ENCODE measurements at places on chromosomes 2 and 18.

GRCh38 chr2:135817951-135818350, 19.0 kb downstream of the LCT start:
- no peak for DNase-seq

GRCh38 chr2:161980976-161981375, 93.0 kb downstream of the DPP4 start:
- DNase-seq, result no peak

DNA sequence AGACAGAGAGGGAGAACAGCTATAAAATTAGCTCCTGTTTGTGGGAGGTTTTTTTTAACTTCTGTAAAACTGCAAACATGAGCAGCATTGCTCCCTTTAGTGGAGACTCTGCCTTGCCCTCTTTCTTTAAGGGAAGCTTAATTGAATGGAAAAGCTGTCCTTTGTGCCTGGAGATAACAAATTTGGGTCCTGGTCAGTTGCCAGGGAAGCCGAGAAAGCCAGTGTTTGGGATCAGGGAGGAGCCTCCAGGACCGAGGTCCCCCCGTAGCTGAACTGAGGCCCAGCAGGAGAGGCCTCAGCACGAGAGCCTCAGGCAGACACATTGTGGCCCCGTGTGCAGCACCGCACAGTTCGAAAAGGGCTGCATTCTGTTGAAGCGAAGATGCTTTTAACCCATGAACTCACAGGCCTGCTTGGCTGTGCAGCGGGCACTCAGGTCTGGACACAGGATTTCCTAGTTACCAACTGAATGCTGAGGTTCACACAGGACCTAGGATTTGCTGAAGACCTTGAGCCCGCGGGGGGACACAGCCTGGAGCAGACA, 369.7 kb downstream of the DCDC2C start:
- no peak for DNase-seq

DNA sequence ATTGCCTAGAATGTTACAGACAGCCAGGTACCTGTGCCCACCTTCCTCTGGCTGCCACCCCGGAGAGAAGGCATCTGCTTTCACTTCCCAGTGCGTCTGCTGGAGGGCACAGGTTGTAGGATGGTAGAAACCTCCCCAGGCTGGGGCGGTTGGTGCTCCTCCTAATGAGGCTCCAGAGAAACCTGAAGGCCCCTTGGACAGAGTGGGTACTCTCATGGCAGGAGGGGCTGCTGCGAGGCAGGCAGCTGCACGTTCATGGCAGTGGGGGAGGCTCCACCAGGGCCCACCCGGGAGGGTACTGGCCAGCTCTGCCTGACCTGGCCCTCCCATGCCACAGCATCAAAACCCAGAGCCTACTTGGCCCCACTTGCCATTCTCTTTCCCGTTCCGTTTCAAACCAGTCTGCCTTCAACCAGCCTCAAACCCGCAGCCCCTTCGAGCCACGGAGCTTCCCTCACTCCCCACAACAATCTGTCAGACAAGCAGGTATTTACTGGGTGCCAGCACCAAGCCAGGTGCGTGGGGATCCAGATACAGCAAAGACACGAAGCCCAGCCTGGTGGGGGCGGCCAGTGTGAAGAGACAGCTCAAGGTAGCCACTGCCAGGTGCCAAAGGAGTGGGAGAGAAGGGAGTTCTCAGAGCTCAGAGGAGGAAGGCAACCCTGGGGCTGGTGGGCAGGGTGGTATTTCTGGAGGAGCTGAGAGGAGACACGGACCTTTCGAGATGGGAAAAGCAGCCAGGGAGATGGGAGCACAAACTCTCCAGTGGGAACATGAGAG, 229.6 kb downstream of the LOXHD1 start:
- no peak for DNase-seq

DNA sequence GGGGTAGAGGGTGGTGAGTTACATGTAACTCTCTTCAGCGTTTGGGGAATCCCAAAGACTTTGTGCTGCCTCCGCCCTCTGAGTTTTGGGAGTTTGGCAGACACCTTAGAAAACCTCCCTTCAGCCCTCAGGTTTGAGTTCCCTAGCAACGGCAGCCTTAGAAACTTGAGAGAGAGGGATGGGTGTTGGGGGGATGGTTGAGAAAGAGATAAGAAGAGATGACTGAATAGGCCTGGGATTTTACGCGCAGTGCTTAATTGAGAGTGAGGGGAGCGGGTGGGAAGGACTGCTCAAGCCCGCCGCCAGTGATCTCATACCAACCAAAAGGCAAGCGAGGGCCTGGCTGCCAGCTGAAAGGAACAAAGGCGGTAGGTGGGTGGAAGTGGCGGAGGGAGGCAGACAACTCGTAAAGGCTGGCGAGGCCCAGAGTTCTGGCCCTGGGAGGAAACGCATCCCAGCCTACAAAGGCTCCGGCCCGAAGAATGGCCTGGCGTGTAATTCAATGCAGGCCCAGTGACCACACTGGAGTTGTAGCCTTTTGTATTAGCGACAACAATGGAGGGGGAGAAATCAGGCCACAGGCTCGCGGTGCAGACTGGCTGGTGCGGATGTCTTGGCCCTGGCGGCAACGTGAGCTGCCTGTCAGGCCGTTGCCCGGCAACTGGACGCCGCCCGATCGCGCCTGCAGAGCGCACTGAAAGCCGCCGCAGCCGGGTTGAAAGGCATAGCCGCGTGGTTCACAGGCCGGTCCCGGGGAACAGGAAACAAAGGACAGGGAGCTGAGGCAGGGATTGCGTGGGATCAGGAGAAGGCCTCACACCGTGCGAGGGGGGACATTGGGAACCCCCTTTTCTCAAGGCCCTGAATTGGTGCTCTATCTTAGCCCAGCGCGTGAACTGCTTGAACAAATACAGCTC, 39.9 kb upstream of the DARS1 start:
- peak; percentile 94 for DNase-seq

- peak; percentile 80 for DNase-seq
Observed at GRCh38 chr2:109604597-109604996, 9.2 kb downstream of the SEPTIN10 start.

- no peak for DNase-seq
Observed at GRCh38 chr2:72032481-72033041, 115.1 kb downstream of the CYP26B1 start.

- DNase-seq, result no peak
Observed at GRCh38 chr2:138670734-138671133, 109.5 kb downstream of the NXPH2 start.

DNA sequence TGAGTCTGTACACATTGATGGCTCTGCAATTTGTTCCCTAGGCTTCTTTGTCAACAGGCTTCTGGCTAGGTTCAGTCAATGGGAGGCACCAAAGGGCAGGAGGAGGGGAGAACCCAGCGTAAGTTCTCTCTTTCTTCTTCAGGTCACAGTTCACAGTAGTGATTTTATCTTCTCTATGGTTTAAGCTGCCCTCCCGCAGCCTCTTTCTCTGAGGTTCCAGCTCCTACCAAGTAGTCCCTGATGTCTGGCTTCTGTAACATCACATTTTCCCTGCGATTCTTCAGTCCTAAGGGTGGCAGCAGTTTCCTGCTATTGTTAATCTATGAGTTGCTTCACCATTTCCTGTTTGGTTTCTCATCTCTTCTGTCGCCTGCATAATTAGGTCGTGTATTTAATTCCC, 107.4 kb downstream of the CPO start:
- no peak for DNase-seq

DNA sequence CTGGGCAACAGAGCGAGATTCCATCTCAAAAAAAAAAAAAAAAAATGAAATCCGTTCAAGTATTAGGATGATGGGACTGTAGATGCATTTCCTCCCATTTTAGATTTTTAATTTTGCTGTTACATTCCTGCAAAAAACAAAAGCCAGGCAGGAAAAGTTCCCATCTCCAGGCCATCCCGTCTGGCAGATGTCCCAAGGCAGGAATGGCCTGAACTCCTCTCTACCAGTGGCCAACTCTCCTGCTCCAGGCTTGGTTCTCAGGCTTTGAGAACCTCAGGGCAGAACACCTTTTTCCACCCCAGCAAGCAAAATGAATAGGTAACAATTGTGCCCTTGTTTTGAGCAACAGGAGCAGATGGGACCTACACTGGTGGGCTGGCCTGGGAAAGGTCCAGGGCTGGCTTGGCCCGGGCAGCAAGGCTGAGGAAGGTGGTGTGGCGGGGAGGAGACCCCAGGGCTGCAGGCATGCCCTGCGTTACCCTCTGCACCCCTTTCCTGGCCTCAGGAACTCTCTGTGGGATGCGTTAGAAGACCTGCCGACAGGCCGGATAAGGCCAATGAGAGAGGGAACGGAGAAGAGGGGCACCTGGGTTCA, 86.0 kb downstream of the FAM210A start:
- DNase-seq, result no peak

DNA sequence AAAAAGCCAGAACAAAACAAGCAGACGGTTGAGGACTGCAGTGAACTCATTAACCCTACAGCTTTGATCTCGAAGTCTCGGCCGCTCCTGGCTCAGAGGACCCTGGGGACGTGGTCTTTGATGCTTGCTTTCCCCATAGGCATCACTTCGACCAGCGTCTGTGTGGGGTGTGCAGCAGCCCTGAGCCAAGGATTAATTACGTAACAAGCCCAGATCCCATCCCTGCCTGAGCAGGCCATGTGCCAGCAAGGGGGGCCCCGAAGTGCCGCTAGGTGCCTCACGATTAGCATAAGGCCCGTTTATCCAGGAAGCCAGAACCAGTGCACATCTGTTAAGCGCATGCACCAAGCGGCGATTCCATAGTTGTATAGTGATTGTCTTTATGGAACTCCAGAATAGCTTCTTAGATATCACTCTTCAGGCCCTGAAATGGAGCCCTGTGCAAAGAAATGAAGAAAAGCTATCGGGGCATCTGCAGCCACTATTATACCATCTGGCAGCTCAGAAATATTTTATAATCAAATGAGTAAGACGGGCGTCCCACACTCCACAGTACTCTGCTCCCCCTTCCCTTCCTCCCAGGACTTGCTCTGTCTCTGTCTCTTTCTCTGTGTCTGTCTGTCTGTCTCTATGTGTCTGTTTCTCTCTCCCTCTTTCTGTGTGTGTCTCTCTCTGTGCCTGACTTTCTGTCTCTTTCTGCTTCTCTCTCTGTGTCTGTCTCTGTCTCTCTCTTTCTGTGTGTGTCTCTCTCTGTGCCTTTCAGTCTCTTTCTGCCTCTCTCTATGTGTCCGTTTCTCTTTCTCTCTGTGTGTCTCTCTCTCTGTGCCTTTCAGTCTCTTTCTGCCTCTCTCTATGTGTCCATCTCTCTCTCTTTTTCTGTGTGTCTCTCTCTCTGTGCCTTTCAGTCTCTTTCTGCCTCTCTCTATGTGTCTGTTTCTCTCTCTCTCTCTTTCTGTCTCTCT, 41.7 kb downstream of the HPCAL1 start:
- no peak for DNase-seq

All from left lung (tissue), 14 donors.